ENCODE measurements at places on chromosomes 16 and 17.

- DNase-seq = no peak
Measured at GRCh38 chr16:85117418-85117817, 5.1 kb upstream of the CIBAR2 start.

- no peak for DNase-seq
Measured at GRCh38 chr17:5719976-5720375, 135.7 kb upstream of the NLRP1 start.

GRCh38 chr17:58970609-58971450, 135.8 kb downstream of the TRIM37 start:
- DNase-seq = no peak

GRCh38 chr17:13490906-13491482, 110.7 kb downstream of the HS3ST3A1 start:
- no peak for DNase-seq

Measured in BE2C (cell line).